ENCODE measurements at places on chromosomes 6 and 20.

GRCh38 chr20:57476084-57476526 lies 48.8 kb downstream of the CTCFL start:
- DNase-seq: no peak

- no peak for DNase-seq
These were observed 40.3 kb downstream of the TAF4 start for GRCh38 chr20:62025394-62025793.

- no peak for DNase-seq
These were observed 61.5 kb downstream of the IBTK start for GRCh38 chr6:82185948-82186535.

GRCh38 chr6:130918171-130918570 lies 91.0 kb downstream of the SMLR1 start:
- DNase-seq: no peak

DNA sequence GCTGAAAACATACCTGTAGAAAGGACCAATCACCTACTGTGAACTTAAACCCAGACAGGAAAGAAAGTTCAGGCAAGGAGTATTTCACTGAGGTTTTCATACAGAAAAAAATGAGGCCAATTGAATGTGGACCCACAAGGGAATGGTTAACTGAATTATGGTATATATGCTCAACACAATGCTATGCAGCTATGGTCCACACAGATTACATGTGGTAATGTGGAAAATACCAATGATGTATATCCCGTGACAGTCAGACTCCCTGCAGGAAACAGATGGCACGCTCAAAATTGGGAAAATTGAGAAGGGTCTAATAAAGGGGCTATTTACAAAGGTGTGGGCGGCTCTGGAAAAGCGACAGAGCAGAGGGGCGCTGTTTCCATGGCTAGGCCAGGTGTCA lies 47.1 kb upstream of the PIM1 start:
- DNase-seq: no peak

- DNase-seq: no peak
These were observed 28.1 kb downstream of the TAF8 start for GRCh38 chr6:42078386-42078785.

- peak; percentile 10 for DNase-seq
These were observed 65.5 kb downstream of the WASF1 start for GRCh38 chr6:110114004-110114403.

DNA sequence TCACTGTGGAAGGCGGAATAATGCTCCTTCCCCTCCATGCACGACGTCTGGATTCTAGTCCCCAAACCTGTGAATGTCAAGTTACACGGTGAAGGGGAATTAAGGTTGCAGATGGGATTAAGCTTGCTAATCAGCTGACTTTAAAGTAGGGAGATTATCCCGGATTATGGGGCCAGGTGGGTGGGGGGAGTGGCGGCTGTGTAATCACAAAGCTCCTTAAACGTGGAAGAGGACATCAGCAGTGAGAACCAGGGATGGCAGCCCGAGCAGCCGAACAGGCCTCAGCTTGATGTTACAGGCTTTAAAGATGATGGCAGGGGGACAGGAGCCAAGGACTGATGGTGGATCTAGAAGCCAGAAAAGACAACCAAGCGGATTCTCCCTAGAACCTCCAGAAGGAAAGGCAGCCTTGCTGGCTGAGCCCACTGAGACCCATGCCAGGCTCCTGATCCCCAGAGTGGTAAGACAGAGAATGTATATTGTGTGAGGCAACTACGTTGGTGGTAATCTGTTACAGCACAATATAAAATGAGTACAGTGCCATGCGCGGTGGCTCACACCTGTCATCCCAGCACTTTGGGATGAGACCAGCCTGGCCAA lies 117.5 kb downstream of the SCML4 start:
- no peak for DNase-seq

DNA sequence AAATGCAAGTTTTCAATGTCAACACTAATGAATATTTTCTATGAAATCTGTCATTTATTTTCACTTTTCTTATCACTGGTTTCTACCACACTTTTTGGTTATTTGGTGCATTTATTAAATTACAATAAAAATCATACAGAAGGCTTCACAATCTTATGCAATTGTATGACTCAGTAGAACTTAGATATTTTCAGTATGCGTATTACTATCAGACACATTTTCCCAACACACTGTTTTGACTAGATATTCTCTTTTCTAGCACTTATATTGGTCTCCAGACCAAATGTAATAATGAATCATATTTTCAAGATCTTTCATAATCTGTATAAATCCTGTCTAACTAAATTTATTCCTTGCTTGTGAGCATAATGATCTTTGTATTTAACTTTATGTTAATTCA lies 74.1 kb downstream of the FAM83B start:
- DNase-seq: no peak

- no peak for DNase-seq
These were observed 80.9 kb downstream of the SESN1 start for GRCh38 chr6:109013656-109014305.

GRCh38 chr6:170160031-170160627 lies 130.7 kb downstream of the DLL1 start:
- DNase-seq: no peak

DNA sequence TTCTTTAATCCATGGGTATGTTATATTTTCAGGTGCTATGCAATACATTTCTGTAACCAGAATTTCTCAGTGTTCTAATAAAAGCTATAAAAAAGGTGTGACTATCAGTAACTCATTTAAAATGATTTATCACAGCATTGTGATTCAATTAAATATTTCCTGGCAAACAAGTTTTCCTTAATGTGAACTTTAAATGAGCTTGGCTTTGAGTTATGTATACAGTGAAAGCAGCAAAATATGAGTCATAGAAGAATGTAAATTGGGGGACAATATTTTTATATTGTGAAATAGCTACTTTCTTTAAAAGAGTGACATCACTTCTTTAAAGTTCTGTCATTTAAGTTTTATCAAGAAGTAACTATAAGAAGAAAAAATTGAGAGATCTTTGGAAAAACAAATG lies 484.9 kb upstream of the MAN1A1 start:
- no peak for DNase-seq

DNA sequence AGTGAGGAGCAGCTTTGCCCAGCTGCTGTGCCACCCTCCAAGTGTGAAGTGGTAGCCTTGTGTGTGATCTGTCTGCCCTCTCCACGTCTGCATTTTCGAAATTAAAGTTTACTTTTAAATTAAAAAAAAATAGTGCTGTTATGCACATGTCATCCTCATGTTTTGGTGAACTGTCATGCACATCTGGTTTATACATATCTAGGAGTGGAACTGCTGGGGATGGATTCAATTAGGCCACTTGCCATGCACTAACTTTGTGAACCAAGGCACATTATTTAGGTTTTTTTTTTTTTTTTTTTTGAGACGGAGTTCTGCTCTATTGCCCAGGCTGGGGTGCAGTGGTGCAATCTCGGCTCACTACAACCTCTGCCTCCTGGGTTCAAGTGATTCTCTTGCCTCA lies 3.6 kb downstream of the GTSF1L start:
- no peak for DNase-seq

DNA sequence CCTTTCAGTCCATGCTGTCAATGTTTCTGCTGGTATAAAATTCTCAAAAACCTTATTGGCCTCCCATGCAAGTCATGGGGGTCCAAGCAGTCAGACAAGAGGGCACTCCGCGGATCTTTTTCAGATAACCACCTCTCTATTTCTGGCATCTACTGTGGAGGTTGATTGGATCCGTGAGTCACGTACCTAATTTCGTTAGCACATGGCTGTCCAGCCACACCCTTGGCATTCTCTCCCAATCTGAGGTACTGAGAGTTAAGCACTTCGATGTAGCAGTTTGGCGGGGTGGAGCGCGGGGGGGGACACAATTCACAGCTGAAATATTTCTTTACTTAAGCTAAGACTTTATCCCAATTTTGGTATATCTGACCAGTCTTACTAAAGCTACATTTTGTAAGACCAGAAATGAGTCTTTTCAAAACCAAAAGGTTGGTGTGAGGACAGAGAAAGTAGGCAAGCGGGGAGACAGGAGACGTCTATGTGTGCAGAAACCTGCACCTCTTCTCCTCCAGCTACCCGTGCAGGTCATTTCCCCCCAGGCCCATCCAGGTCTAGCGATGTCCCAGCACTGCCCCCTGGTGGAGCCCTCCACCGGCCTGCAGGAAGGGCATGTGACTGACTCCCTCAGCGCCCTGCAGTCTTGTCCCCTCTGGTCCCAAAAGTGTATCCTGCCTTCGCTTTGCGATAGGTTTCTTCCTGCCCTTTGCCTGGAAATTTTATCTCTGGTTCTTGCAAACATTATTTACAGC lies 113.1 kb downstream of the ADAT2 start:
- DNase-seq: no peak

- DNase-seq: no peak
These were observed 42.0 kb downstream of the UQCC1 start for GRCh38 chr20:35369804-35370203.

DNA sequence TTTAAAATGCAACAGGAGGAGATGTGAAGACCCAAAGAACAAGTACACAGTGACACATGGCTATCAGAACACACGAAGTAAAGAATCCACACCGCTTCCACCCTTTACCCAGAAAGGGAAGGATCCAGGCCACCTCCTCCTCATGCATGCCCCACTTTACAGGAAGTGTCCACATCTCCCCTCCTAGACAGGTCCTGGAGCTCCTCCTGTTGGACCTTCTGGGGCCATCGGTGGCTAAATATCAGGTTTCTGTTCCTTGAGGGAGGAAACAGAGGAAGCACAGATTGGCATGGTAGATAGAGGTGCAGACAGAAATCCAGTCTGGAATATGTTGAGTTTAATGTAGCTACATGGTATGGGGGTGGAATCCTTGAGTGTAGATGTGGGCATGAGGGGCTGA lies 10.9 kb downstream of the NINL start:
- DNase-seq: no peak

GRCh38 chr6:4812068-4812467 lies 35.9 kb downstream of the CDYL start:
- no peak for DNase-seq

DNA sequence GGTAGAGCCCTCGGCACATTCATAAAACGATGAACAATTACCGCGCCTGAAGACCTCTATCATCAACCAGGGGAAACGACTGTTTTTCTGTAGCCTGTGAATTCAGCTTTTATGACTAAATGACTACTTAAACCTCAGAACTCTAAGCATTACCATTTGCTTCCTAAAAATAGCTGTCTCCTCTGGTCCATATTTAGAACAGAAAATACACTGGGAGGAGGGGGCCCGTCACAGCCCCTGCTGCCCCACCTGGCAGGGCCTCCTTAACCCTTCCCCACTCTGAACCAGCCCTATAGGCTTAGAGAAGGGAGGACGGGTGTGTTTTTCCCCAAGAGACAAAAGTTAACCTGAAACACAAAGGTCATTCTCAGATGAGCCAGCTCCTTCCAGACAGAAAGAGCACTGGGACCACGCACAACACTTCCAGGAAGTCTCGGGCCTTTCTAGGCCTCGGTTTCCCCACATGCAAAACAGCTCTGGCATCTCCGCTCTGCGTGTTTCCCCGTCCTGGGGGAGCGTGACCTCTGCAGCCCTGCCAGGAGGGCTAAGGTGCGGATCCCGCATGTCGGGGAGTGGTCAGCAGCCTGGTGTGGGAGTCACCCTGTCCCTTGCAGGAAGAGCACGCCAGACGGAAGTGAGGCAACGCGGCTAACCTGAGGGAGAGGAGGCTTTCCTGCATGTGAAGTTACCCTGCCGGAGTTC lies 193.9 kb downstream of the DLL1 start:
- DNase-seq: no peak

DNA sequence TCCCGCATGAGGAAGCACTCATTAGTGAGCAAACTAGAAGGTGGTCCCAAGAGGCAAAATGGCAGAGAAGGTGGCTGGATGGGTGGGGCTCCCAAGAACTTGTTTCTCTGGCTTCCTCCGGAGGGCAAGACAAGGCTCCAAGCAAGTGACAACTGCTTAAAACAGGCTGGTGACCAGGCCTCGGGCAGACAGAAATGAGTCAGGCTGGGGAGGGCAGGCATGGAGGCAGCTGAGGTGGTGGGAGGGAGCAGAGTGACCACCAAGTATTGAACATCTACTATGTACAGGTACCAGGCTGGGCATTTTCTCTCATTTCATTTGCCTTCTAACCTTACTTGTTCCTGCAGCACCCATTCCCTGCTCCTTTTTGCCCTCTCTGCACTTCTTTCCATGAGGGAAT lies 33.4 kb downstream of the TNXB start:
- DNase-seq: no peak

- DNase-seq: peak; percentile 15
These were observed 865 bp upstream of the DAAM2 start for GRCh38 chr6:39791311-39791710.

DNA sequence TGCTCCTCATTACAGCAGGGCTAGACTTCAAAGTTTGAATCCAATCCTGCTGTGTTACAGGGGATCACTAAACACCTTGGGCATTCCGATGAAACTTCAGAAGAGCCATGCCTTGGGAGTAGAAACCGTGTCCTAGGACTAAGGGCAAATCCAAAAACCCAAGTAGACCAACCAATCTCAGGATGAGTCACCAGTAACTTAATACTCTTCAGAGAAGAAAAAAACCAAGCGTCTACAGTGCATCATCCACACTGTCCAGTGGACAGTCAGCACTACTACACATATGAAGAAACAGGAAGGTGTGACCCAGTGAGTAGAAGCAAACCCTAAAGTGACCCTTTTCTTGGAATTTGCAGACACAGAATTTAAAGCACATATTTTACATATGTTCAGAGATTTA lies 39.5 kb upstream of the VAPB start:
- DNase-seq: no peak

DNA sequence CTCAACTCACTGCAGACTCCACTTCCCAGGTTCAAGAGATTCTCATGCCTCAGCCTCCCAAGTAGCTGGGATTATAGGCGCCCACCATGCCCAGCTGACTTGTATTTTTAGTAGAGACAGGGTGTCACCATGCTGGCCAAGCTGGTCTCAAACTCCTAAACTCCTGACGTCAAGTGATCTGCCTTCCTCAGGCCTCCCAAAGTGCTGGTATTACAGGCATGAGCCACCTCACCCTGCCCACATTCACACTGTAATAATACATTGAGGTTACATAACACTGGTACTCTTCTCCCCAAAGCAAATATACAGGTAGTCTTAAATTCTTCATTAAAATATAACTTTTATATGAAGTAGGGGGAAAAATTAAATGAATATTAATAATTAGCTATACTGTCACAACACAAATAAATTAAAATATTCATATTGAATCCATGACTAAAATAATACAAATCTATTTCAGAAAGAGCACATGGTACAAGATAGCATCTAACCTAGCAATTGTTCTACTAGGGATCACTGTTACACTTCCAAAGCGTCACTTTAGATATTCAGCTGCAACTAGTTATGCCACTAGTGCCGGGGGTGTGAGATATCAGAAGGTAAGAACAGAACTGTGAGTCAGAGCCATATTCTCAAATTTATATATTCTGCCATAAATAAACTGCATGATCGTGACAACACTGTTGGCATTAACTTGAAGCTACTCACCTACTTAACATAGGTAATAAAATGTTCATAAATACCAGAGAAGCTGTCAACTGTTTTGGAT lies 169.1 kb upstream of the SHLD1 start:
- DNase-seq: no peak

GRCh38 chr20:43171930-43172329 lies 17.8 kb downstream of the PTPRT start:
- DNase-seq: no peak

- peak; percentile 9 for DNase-seq
These were observed 52.1 kb upstream of the BEND6 start for GRCh38 chr6:56902641-56903464.
